ENCODE measurements at places on chromosomes 16 and 17.

DNA sequence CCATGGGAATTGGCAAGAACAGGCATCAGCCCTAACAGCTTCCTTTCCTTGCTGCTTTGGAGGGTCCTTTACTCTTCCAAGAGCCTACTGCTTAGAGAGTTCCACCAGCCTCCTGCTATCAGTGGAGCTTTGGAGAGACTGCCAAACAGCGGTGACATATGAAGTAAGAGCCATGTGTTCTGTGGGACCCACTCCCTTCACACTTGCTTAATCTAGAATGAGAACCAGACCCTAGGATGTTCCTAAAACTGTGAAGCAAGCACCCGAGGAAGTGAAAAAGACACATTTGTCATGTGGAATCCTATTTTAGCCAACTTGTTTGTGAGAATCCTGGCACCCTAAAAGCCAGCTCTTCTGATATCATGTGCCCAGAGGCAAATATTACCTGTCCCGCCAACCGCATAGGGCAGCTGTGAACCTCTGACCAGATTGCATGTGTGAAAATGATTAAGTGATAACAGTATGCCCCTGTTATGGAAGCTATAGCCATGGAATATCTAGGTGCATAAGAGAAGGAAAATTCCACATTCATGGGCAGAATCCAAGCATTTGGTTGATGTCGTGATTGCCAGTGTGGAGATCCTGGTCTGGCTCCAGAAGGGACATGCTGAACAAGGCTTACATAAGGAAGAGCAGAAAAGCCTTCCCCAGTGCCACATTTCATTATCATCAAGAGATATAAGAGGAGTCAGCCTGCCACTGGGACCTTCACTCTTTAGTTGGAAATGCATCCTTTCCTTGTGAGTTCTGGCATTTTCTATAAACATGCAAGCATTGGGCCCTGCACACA lies 18.7 kb downstream of the RCVRN start:
- DNase-seq: no peak

- DNase-seq: no peak
Observed at GRCh38 chr16:54400261-54400660, 113.7 kb upstream of the IRX3 start.

- DNase-seq: peak; percentile 59
Observed at GRCh38 chr16:53457670-53458069, 23.4 kb downstream of the RBL2 start.

DNA sequence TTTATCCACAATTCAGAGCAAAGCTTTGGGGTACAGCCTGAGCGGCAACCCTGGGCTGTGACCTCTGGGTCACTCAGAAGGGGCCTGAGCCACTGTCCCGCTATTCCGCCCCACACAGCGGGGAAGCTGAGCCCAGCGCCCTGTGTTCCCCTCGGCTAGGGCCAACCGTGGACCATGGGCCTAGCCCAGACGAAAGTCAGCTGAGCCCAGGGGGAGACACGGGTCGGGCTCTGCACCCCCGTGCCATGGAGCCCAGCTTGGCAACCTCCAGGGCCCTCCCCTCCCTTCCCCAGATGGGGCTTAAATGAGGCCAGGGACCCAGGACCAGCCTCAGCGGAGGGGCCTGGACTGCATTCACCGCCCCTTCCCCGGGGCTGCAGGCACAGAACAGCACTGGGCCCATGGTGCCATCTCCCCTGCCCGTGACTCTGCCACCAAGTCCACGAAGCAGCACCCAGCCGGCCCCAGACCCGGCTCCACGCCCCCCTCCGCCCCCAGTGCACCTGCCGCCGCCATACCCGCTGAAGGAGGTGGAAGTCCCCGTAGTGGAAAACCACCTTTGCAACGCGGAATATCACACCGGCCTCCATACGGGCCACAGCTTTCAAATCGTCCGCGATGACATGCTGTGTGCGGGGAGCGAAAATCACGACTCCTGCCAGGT lies 1.8 kb downstream of the TPSD1 start:
- no peak for DNase-seq

- DNase-seq: no peak
Observed at GRCh38 chr16:74448990-74449389, 27.7 kb upstream of the CLEC18B start.

DNA sequence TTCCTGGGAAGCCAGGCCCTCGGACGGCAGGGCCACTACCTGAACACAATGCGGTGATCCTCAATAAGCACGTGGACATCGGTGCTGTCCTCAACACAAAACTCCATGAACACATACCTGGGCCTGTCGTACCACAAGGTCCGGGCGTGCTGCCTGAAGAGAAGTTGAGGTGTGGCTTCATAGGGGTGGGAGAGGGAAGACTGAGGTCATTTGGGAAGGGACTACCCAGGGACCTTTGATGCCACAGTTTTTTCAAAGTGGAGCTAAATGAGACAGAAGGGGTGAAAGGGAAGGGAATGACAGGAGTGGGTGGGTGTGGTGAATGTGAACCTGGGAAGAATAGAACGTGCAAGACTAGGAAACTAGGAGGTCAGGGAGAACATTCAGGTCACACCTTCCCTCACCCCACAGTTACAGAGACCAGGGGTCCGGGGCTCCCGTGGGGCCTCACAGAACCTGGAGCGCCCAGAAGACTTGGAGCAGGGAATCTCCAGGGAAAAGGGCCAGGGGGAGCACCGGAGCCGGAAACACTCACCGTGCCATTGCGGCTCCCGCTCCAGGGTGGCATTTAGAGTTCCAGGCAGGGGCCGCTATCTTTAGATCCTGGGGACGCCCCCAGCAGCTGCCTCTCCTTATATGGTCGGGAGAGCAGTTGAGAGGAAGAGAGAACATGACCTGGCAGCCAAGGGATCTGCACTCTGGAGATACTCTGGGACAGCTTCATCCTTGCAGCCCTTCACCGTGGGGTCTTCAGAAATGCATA lies at the start of gene PTGES3L:
PTGES3L (minus strand) TSS at position 570 of the 763 bp plus-strand sequence; CDS start at position 543, 27 bp downstream.
- DNase-seq: no peak

All from activated CD4-positive, CD25-positive, alpha-beta regulatory T cell treated with anti-CD3 and anti-CD28 coated beads, Interleukin-2, amount 50 U/mL, for 16 hours (primary cell).